ENCODE measurements at places on chromosomes 2 and 18.

DNA sequence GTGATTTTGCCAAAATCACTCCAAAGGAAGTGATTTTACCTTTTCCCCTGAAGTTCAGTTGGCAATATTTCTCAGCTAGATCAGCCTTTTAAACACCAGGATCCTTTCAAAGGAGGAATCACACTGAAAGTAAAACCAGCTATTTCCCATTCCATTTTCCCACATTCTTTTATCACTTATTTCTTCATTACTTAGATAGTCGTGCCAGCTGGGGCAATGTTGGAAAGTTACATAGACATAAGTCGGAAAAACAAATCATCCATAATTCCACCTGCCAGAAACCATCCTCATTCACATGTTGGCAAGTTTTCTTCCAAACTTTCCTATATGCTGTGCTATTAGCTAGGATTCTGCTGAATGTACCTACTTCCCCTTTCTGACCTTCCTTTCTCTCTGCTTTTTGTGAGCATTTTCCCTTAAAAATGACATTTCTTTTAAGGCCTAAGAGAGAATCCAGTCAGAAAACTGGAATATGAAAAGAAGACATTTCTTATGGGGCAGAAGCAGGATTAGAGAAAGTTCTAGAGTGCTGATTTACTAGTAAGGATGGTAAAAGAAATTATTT lies 170.0 kb upstream of the STK17B start:
- no peak for DNase-seq

DNA sequence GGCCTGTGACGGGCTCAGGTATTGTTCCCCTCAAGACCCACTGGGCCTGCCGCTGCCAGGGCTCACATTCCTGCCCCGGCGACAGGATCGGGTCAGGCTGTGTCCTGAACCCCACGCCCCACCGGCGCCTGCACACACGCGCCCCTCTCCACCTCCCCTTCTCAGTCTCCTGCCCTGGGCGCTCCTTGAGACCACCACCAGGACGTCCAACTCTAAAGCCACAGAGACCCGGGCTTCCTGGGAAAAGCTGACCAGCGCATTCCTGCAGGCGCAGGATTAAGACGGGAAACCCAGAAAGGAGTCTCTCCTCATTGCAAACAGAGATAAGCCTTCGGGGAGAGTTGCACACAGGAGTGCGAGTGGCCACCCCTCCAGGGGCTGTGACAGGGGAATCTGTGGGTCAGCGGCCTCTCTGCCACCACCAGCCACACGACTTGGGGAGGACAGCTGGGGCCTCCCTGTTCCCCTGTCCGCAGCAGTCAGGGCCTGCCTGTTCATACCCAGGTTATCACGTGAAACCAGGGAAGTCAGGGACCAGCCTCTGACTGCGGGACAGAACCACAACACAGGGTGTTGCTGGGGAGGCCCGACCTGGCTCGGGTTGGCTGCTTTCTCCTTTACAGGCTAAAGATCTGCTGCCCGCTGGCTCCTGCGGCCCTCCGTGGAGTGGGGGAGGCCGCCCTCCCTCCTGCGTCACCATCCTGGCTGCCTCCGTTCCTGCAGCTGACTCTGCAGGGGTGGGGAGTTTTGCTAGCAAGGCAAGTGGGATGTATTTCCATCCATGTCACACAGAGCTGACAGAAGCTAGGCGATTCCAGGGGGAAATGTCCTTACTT lies 88.8 kb downstream of the ZCCHC2 start:
- DNase-seq = no peak

GRCh38 chr2:223475901-223476300 lies 126.3 kb downstream of the SCG2 start:
- no peak for DNase-seq

GRCh38 chr2:151795646-151796240 lies 32.5 kb downstream of the ARL5A start:
- DNase-seq = no peak

DNA sequence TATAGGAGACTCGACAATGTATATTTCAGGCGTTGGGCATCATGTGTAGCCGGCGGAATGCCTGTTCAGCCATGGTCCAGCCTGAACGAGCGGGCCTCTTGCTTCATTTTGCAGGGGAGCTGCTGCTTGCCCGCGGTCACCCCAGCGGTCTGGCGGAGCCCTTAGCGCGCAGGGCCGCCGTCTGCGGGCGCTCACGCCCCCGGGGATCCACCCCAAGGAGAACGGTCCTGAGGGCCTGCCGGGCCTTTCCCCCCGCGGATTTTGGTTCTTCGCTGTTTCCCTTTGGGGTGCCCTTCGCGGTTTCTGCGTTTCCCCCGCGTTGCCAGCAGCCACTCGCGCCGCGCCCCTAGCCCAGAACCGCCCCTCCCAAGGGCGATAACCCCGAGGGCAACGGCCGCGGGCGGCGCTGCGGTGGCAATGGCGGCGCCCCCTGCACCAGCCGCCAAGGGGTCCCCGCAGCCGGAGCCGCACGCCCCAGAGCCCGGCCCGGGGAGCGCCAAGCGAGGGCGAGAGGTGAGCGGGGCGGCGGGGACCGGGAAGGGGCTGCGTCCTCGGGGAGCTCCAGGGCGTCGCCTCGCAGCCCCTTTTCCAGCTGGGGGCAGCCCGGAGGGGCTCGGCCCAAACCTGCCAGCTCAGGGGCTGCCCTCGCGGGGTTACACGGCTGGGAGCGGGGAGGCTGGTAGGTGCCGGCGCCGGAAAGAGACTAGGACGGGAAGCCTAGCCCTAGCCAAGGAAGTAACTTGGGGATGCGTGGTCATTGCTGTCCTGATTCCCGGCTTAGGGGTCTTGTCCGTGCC lies at the start of gene MFSD2B:
Gene MFSD2B (plus strand): TSS at position 406 of the 797 bp plus-strand sequence. CDS start 12 bp downstream, at position 418.
- DNase-seq = no peak

All from HCEC 1CT (cell line).